NCI-H2081 treated with DMSO at 0.1 percent for 48 hours (cell line): ENCODE measurements at places on chromosomes 5 and 9.

DNA sequence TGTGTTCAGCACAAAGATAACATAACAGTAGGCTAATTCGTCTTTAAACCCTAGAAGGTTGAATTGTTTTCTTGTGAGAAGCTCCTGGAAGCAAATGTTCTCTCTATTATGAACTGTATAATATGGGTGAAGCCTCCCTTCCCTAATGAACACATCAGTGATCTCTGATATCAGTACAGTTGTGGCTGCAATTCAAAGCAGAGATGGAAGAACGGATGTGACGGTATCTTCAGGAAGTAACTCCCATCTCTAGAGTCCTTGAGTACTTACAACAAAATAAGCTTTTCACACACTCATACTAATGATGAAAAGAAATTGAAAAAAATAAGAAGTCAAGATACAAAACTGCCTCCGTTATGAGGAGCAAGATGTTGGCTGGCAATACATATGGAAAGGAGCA is 4.5 kb downstream of the HCN1 start:
- no peak for DNase-seq

DNA sequence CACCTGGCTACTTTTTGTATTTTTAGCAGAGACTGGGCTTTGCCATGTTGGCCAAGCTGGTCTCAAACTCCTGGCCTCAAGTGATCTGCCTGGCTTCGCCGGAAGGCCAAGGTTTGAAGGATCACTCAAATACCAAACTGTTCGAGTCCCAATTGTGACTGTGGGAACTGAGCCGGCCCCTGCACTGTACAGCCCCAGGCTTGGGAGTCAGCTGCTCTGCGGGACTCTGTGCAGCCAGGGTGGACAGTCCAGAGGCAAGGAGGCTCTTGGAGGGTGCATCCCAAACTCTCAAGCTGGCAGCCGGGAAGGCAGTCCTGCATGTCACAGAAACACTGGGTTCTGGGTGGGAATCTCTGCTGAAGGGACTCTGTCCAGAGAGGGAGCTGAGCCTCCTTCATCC is 109.0 kb downstream of the ENTREP1 start:
- no peak for DNase-seq

- DNase-seq, result no peak
Observed at GRCh38 chr9:20300430-20301115, 321.7 kb downstream of the MLLT3 start.

DNA sequence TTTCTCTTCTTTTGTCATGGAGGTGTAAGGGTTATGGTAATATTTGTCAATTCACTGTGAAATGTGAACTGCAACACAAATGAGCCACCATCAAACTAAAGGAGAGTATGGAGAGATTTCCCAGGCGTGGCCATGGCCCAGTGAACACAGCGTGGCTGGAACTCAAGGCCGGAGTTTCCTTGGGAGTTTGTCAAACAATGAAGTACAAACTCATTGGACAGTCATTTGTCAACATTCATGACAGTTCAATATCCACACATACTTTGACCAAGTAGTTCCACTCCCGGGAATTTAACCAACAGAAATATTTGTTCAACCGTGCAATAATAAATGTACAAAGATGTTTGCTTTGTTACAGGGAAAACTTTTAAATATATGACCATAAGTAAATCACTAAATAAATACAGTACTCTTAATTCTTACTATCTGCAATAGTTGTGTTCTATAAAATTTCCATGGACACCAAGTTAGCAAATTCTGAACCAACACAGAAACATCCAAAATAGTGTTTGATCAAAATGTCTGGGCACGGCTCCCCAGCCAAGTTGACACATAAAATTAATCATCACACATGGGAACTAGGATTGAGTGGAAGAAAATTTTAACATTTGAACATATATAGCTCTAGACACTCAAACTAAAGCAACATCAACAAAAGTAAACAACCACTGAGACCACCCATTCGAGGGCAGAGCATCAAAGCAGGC is 87.1 kb downstream of the DIRAS2 start:
- no peak for DNase-seq

DNA sequence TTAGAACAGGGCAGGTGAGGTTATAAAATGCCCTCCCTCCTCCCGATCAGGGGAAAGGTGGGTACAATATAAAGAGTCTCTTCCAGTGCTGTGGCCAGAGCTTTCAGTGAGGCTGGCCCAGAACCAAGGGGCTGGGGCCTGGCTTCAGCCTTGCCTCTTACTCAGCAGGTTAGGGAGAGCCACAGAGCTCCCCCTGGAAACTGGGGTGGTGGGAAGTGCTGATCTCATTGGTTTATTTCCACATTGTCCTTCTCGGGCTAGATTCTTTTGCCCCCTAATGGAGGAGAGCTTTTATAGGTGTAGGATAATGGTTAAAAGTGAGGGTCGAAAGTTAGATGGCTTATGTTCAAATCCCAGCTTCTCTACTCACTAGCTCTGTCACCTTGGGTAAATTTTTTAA is 186.7 kb upstream of the TBC1D2 start:
- DNase-seq, result no peak

DNA sequence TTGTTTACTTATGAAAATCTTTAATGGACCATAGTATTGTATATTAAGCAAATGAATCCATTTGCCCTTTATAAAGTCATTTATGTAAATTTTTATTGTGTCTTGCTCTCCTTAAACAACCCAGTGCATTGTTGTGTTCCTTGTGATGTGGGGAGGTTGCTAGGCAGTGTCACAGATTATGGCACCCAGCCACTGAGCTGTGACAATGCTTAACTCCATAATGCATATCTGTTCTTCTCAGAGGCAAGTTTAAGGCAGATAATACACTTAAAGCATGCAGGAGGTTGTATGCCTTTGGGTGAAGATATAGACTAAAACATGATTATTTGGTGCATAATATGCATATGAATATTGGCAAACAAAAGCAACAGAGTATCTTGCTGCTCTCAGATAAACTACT is 269.6 kb upstream of the RIOK2 start:
- DNase-seq, result no peak

GRCh38 chr9:127123064-127123890 is 842 bp upstream of the ANGPTL2 start:
- DNase-seq, result no peak

DNA sequence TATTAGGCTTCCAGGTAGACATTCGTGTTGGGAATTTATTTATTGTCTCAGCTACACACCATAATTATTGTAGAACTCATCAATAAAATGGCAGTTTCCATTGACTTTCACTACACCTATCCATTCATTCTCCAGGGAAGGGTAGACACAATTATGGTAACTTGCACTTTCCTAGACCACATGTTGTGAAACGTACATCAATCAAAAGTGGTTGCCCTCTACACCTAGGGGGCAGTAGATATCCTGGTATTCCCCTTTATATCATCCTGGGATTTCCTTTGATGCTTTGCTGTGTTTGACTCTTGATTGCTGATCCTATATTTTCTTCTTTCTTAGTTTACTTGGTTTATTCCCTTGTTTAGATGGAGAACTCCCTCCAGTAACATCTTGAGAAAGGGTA is 47.9 kb downstream of the ADGRV1 start:
- DNase-seq, result no peak

- no peak for DNase-seq
Observed at GRCh38 chr9:93127395-93127911, 6.6 kb downstream of the NINJ1 start.

- DNase-seq, result no peak
Observed at GRCh38 chr9:79140751-79141150, 431.0 kb upstream of the TLE4 start.

- DNase-seq, result no peak
Observed at GRCh38 chr5:151709109-151709735, 22.5 kb upstream of the SPARC start.

GRCh38 chr5:1375871-1376810 is 31.2 kb upstream of the CLPTM1L start:
- no peak for DNase-seq

DNA sequence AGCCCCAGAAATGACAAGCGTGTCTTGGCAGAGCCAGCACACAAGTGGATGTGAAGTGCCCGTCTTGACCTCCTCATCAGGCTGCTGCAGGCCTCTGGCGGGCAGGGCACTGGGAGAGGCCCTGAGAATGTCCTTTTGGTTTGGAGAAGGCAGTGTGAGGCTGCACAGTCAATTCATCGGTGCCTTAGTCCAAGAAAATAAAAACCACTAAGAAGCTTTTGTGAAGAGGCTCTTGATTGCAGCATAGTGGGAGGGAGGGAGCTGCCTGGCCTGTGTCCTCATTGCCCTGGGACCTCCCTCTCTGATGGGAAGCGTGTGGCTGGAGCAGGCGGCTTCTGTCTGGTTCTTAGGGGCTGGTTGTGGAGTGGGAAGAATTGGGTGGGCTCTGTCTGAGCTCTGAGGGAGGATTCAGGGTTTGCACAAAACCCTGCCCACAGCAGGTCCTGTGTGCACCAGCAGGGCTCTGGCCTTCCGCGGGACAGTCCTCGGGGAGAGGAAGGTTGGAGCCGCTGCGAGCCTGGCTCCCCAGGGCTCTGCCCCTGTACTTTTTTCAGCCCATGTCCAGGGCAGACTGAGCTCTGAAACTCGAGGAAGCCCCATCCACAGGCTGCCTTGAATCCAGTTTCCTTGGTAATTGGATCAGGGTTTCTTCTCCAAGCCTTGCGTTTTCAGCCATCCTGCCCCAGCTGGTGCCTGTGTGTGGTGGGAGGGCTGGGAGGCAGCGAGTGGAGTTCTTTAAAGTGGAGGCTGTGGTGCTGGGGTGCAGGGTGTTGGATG is 1.1 kb downstream of the HRCT1 start:
- DNase-seq, result no peak

DNA sequence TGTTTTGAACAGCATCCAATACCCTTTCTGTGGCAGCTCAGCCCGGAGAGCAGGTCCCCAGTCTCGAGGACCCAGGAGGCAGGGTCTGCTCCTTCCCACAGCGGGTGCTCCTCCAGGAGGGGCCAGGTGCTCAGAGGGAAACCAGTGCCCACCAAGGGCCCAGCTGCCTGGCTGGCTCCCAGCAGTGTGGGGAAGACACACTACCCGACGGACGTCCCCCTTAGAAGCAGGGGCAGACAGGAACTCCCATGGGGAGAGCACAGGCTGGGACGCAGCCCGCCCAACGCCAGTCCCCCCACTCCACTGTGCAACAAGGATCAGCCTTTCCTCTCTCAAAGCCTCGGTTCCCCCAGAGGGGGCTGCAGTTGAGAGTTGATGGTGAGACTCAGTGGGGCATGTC is 57.6 kb downstream of the ADAMTS2 start:
- DNase-seq, result no peak

DNA sequence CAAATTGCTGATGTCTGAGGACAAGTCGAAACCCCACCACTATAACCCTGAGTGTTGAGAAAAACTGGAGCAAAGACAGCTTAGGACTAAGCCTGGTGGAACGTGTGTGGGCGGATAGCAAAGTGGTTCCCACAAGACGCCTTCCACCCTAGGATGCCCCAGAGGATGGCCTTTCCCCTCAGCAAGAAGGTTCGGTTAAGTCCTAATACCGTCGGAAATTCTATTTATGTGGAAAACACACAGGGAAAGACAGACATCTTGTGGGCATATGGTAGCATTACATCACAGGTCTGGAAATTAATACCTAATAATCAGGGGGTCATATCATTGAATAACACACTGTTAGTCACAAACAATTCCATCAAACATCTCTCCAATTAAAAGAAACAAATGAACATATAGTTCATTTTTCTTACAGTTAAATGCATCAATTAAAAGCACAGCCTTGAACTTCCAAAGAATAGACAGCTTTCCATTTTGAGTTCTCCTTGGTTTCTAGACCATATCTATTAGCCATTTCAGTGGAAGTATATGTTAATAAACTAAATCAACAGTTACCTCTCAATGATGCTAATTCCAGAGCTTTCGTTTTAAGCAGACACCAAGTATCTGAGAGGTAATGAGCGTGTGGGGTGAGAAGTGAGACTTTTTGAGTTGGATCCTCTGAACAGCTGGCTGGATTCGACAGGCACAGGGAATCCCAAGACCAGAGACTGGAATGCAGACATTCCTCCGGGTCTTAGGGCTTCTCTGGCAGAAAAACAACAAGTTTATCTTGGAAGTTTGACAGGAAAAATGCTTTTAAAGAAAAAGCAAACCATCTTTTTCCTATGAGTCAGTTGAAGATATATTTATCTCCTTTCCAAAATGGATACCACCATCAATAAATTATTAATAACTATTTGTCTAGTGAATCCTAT is 2.9 kb upstream of the ICE1 start:
- DNase-seq, result peak; percentile 35

DNA sequence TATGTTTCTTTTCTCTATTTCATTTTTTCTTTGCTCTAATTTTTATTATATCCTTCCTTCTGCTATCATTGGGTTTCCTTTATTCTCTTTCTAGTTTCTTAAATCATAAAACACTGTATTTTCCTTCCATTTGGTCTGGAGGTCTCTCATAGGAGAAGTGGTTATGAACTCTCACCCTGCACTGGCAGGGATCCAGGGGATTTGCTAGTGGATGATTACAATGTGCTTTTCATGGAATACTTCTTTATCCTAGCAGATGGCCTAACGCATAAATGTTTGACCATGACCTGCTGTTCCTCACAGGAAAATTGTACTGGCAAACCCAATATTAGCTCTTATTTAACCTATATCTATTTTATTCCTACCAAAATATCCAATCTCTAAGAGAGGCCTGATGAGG is 31.5 kb upstream of the SGCD start:
- no peak for DNase-seq

GRCh38 chr5:133274597-133274935 is 222.8 kb downstream of the HSPA4 start:
- no peak for DNase-seq

- DNase-seq, result no peak
Observed at GRCh38 chr9:70954596-70955143, 166.8 kb downstream of the TRPM3 start.

- DNase-seq, result no peak
Observed at GRCh38 chr5:151253605-151253950, 593 bp downstream of the GM2A start.
